GM12891 (cell line): ENCODE measurements at places on chromosomes 7 and 10.

GRCh38 chr10:67004690-67005089 is 78.9 kb downstream of the LRRTM3 start:
- no peak for DNase-seq

DNA sequence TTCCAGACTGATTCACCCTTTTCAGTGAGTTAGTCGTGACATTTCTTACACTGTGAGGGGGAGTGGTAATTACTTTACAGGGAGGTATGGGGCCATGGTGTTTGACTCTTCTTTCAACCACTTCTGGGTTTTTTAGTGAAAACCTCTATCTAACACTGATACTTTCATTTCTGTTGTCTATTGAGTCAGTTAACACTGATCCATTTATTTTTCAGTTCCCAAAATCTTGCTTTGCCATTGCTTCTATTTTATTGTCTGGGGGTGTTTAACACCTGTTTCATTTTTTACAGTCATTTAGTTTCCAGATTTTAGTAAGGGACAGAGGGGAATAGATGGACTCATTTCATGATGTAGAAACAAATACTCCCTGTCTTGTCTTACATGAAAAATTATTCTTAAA is 61.5 kb downstream of the HELLS start:
- DNase-seq, result no peak

GRCh38 chr7:3198316-3198715 is 102.7 kb upstream of the SDK1 start:
- DNase-seq, result no peak

DNA sequence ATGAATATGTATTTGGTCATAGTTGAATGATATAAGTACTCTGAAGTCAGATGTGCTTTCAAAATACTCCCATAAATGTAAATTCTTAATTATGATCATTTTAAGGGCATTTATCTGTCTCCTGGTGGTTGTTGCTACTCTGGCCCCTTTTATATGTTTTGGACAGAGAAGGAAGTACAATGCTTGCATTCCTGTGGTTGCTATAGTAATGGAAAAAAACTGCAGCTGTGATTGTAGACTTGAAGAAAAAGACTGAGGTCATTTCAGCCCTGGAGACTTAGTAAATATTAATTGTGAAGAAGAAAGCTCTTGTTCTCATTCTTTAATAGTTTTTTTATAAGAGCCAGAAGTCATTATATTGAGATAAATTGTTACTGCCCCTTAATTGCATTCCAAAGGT is 70.2 kb upstream of the FERD3L start:
- DNase-seq, result no peak

DNA sequence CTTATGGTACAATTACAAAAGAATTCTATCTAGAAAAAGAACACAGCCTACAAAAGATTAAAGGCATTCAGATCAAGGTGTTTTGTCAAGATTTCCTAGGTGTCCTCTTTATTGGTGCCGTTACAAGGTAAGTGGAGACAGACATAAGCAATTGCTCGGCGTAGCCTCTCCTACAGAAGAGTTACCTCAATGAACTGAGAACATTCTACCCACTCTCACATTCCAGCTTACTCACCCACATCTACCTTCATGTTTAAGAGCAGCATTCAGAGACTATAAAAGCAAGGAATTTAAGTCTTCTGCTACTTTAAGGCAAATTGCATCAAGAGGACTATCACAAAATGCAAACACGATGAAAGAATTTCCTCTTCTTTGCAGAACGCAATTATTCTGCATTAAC is 29.5 kb downstream of the MPP7 start:
- no peak for DNase-seq

DNA sequence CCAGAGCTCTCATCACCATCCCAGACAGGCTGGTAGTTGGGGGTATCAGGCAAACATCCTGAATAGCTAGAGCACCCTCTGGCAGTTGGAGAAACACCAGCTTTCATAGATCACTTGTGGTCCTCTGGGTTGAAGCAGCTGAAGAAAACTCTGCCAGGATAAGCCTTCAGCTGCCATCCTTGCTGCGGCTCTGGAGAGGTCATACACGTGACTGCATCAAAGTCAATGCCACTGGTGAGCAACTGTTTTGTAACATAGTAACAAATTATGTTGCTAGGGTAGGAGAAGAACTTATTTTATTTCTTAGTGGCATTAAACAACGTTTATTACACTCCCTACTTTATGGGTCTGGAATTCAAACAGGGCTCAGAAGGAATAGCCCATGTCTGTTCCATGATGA is 19.2 kb upstream of the PANK1 start:
- no peak for DNase-seq

GRCh38 chr7:125122173-125122572 is 192.5 kb upstream of the POT1 start:
- no peak for DNase-seq

DNA sequence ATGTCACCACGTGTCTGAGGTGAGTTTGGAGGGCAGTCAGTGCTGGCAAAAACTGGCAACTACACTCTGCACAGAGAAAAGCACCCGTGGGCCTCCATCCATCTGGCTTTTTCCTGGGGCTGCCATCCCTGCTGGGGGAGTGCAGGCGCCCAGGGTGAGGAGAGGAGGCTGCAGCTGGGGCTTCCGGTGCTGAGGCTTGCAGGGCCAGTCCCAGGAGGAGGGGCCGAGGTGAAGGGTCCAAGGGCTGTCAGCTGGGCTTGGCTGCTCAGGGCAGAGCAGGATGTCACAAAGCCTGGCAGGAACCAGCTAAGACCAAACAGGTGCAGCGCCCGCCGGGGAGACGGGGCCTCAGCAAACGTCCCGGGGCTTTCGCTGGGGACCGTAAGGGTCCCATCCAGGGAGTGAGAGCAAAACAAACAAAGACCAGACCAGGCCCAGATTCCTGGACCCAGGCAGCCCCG is 77.2 kb downstream of the CFAP46 start:
- DNase-seq, result no peak

DNA sequence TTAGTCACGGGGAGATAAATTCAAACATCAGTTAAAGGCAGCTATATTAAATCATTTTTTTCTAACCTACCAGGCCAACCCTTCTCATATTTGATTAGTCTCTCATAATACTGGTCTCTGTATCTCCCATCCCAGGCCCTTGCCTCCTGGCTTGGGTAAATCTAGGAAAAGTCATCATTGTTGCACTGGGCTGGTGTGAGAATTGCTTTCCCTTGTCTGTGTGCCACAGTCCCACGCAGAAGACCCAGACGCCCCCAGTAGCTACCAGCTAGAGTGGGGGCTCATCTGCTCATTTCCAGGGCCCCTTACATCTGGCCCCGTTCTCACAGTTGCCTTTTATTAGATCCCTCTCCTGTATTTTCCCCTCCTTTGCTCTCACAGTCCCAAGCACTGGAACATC is 67.6 kb upstream of the VIPR2 start:
- no peak for DNase-seq

- DNase-seq, result no peak
Observed at GRCh38 chr10:78531088-78531487, 497.4 kb downstream of the RPS24 start.

DNA sequence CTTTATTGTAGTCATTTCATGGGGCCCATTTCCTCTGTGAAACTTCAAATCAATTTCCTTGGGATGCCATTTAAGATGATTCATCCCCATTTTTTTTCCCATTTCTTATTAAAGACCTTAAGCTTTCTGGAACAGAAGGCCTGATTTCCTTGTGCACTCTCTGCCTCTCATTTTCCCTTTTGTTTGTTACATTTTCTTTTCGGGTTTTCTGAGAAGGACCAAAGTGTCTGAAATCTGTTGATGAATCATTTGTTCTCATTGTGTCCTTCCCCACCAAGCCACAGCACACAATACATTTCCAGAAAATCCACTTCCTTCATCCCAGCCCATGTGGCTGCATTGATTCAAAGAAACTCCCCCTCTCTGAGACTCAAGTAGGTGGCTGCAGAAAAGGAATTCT is 372.4 kb downstream of the SFMBT2 start:
- no peak for DNase-seq

GRCh38 chr7:109864230-109864629 is 1226.7 kb upstream of the LRRN3 start:
- no peak for DNase-seq

DNA sequence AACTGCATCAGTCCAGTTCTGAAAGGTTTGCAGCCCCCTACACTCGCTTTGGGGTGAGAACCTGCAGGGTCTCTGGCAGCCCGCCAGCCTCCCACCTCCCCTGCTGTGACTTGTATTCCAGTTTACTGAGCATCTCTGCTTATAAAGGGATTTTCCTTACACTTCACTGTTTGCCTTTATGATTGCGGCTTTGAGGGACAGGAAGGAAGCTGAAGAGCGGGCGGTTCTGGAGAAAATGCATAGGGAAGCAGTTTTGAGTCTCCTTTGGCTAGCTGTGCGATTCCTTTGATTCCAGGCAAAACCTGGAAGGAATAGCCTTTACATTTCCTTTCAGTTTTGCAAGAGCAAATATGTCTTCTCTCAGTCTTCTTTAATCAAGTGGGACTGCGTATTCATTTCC is 65.0 kb upstream of the TRIM8 start:
- DNase-seq, result no peak

GRCh38 chr7:27160546-27161213 is 4.2 kb upstream of the HOXA7 start:
- peak; percentile 90 for DNase-seq

- DNase-seq, result no peak
Observed at GRCh38 chr7:39746103-39746819, 122.9 kb downstream of the RALA start.

DNA sequence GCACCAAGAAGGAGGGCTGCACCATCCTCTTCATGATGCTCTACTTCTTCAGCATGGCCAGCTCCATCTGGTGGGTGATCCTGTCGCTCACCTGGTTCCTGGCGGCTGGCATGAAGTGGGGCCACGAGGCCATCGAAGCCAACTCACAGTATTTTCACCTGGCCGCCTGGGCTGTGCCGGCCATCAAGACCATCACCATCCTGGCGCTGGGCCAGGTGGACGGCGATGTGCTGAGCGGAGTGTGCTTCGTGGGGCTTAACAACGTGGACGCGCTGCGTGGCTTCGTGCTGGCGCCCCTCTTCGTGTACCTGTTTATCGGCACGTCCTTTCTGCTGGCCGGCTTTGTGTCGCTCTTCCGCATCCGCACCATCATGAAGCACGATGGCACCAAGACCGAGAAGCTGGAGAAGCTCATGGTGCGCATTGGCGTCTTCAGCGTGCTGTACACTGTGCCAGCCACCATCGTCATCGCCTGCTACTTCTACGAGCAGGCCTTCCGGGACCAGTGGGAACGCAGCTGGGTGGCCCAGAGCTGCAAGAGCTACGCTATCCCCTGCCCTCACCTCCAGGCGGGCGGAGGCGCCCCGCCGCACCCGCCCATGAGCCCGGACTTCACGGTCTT is 1.9 kb downstream of the FZD1 start:
- DNase-seq, result no peak

DNA sequence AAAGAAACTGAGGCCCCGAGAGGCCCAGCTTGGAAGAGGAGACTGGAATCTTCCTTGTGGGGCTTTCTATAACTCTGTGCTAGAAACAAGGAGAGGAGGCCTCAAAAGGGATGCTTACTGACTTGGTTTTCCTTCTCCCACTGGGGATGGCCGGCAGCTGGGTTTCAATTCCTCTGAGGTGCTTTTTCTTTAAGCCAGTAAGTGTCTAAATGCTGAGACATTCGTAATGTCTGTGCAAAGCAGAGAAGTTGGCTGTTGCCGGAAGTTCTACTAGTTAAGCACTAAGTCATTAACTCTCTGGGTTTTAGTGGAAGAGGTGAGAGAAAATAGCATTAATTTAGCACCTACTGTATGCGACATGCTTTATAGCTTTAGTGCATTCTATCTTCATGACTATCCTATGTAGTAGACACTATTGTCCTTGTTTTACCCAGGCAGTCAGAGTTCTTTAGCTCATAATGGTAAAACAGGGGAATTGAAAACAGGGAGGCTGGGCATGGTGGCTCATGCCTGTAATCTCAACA is 135.2 kb downstream of the RGS10 start:
- DNase-seq, result no peak

GRCh38 chr7:723541-723940 is 3.0 kb upstream of the DNAAF5 start:
- no peak for DNase-seq

DNA sequence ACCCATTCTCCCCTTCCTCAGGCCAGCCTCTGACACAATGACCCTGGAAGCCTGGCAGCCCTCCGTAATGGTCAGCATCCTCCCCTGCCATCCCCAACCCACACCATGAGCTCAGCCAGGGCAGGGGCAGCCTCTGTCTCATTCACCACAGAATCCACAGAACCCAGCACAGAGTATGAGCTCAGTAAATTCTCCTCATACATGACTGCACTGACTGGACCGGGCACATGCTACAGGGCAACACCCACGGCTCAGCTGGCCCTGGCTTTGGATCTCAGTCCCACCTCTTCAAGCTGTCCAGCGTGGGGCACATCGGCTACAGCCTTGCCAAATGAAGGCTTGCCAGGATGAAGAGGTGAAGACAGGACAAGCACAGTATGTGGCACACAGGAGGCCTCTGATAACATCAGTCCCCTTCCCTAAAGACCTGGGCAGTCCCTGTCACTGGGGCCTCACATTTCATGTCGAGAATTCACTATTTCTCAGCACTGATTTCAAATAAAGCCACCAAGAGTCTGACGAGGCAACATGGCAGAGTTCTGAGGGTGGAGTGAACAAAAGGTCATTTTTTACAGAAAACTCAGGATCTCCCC is 7.9 kb downstream of the GPRIN2 start:
- no peak for DNase-seq

DNA sequence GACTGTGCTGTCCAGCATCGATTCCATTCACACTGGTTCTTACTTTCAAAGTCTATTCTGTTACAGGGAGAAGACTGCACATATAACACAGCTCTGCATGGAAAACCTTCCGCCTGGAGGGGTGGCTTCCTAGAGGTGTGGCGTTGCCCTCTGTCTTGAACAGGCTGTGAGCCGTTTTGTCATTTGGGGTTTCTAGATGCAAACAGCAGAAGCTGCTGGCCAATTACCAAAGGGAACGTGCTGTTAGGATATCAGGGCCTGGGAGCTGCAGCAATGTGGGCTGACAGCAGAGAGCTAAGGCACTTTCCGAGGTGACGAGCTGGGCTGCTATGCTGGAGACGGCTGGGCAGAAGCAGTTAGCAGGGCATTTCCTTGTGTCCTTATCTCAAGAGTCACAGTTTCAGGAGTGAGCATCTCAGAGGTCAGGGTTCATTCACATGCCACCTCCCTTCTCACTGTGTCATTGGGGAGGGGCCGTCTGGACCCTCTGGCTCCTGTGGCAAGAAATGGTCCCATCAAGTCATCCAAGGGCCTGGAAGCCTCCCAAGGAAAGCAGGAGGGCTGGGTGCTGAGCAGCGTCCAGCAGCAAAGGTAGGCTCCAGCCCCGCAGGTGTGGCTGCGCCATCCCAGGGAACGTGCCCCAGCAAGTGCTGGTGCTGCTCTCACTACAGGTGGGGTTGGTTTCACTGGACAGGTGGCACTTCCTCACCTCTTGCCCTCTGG is 106.5 kb downstream of the WDR37 start:
- no peak for DNase-seq

DNA sequence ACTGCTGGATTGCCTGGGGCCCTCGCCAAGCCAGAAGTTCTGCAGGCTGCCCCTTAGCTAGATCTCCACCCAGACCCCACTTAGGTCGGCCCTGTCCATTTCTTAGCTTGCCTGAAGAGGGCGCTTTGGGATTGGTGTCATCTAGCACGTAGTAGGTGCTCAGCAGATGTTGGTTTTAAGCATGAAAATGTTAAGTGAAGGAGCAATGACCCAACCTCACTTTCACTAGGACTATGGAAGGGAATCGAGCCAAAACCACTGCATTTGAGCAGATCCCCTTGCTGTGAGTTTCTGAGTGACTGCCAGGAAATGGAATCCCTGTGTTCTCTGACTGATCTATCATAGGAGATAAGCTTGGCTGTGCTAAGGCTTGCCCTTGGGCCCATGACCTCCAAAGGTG is 131.7 kb upstream of the EEPD1 start:
- no peak for DNase-seq
